Pericardium fibroblast (primary cell): ENCODE measurements at places on chromosomes 13 and 19. TPM values are rescaled to one million over a fixed set of nuclear protein-coding genes. Genes with fewer than 3 reads are reported as not detected.

Gene TIMM29
- 34.1 and 40.9 TPM in 2 replicates for total RNA-seq

Gene F10
- total RNA-seq: 22.4 and 35.1 TPM in 2 replicates

Gene OR7C1
- total RNA-seq: not detected in 2 replicates

Gene PPP1R37
- 28.3 and 46.7 TPM in 2 replicates for total RNA-seq

Gene CGB8
- total RNA-seq: not detected in 2 replicates

Gene ITPKC
- total RNA-seq: 26.1 and 34.7 TPM in 2 replicates

Gene IL12RB1
- not detected in 2 replicates for total RNA-seq

Gene TTC9B
- total RNA-seq: not detected in 2 replicates

Gene FFAR1
- total RNA-seq: not detected in 2 replicates

Gene GRK1
- not detected in 2 replicates for total RNA-seq

Gene NCAN
- total RNA-seq: not detected in 2 replicates
